ENCODE measurements at places on chromosomes 12 and 14. TPM values are rescaled to one million over a fixed set of nuclear protein-coding genes. Genes with fewer than 3 reads are reported as not detected.

GRCh38 chr12:49260166-49260565 is 4.7 kb upstream of the TUBA1C start:
- peak; percentile 84 for DNase-seq

GRCh38 chr14:35331605-35332516 is 39.7 kb downstream of the PSMA6 start:
- no peak for DNase-seq

- DNase-seq: peak; percentile 95
Measured at GRCh38 chr12:49548822-49549648, 10.2 kb downstream of the KCNH3 start.

- peak; percentile 91 for DNase-seq
Measured at GRCh38 chr12:76259660-76260389, 88.4 kb downstream of the BBS10 start.

KRT6C gene
- not detected for total RNA-seq

C12orf54 gene
- total RNA-seq: not detected

SSPN gene
- 9.8 TPM for total RNA-seq

OLR1 gene
- total RNA-seq: under 0.01 TPM

SLC22A17 gene
- 18.1 TPM for total RNA-seq

Measured in osteoblast (primary cell).